ENCODE measurements at places on chromosomes 5 and 9.

GRCh38 chr9:92360083-92360482 is 34.3 kb downstream of the CENPP start:
- DNase-seq, result no peak

- DNase-seq, result no peak
Observed at GRCh38 chr5:22651355-22651754, 201.8 kb downstream of the CDH12 start.

GRCh38 chr5:150305557-150305956 is 2.9 kb upstream of the ARSI start:
- no peak for DNase-seq

- peak; percentile 19 for DNase-seq
Observed at GRCh38 chr9:22452415-22453010, 5.9 kb downstream of the DMRTA1 start.

- DNase-seq, result no peak
Observed at GRCh38 chr5:113748403-113748802, 234.9 kb downstream of the YTHDC2 start.

GRCh38 chr9:80326105-80326504 is 754.3 kb downstream of the TLE4 start:
- no peak for DNase-seq

DNA sequence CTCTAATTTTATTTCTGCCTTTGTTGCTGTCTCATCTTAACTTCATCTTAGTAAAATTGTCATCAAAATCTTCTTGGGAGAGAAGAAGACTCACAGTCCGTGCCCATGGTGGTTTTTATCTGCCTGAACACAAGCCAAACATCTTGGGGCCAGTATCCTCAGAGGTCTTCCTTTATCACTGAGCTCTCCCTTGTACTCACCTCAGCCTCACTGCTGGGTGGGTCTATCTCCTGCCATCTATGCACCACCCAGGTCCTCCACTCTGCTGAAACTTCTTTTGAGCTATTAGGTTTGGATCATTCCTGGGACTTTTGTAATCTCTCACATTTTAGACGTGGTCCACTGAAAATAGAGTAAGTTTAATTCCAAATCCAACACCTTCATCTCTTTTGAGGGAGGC is 116.3 kb upstream of the EPB41L4A start:
- no peak for DNase-seq

- no peak for DNase-seq
Observed at GRCh38 chr5:76938177-76938576, 14.7 kb upstream of the CRHBP start.

DNA sequence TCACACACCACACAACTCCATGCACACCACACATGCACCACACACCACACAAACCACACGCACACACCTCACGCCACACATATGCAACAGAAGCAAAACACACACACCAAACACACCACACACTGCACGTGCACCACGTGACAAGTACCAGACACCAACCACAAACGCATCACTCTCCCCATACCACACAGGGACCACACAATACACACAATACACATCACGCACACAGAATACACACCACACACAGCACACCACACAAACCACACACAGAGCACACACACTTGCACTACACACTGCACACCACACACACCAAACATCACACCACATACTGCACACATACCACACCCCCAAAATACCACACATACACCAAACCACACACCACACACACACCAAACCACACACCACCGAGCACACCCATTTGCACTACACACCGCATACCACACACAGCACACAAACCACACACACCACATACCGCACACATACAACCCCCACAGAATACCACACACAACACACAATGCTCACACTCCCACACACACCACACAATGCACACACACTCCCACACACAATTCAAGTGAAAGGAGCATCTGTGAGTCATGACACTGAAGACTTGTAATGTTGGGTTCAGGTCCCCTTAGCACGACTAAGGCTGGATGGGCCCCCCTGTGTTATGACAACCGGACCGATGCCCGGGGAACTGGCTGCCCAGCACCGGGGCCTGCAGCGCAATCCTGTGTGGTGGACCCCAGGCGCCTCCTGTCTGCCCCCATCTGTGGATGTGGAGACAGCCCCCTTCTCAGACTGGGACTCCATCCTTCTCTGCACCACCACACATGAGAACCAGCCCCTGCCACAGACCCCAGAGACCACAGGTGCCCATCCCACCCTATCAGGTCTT is 6.0 kb upstream of the ZDHHC11 start:
- no peak for DNase-seq

DNA sequence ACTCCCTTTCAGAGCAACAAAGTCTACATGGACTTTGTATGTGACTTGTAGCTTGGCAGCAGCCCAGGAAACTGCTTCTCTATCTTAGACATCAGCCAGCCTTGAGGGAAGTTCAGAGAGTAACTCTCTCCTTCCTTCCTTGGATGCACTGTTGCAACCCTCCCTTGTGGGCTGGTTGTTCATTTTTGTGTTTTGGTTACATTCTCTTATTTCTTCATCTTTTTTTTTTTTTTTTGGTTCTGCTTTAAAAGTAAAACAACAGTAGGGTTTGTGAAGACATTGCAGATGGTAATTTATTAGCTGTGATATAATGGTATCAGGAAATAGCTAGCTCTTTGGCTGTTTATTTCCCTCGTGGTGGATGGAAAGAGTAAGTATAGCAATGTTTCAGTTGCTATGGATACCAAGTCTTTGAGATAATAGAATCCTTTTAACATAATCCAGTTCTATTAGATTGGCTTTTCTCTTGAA is 97.9 kb upstream of the MAMDC2 start:
- DNase-seq, result no peak

DNA sequence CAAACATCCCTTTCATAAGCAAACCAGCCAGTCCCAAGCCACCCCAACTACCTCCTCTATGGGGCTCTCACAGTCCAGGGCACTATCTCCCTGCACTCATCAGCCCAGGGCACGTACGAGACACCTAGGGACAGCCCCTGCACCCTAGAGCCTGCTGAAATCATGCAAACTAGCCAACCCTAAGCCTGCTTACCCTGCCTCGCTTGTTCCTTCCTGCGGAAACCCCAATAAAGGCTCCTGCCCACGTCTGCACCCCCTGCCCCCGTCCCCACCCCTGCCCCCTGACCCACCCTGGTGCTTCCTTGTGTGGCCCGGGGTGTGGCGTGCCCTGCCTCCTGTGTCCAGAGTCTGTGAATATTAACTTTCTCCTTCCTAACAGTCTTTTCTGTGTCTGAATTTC is 135.9 kb downstream of the GADD45G start:
- DNase-seq, result no peak

GRCh38 chr5:135458921-135459331 is 6.8 kb upstream of the TIFAB start:
- no peak for DNase-seq

GRCh38 chr9:100131216-100131615 is 32.2 kb downstream of the INVS start:
- DNase-seq, result no peak

DNA sequence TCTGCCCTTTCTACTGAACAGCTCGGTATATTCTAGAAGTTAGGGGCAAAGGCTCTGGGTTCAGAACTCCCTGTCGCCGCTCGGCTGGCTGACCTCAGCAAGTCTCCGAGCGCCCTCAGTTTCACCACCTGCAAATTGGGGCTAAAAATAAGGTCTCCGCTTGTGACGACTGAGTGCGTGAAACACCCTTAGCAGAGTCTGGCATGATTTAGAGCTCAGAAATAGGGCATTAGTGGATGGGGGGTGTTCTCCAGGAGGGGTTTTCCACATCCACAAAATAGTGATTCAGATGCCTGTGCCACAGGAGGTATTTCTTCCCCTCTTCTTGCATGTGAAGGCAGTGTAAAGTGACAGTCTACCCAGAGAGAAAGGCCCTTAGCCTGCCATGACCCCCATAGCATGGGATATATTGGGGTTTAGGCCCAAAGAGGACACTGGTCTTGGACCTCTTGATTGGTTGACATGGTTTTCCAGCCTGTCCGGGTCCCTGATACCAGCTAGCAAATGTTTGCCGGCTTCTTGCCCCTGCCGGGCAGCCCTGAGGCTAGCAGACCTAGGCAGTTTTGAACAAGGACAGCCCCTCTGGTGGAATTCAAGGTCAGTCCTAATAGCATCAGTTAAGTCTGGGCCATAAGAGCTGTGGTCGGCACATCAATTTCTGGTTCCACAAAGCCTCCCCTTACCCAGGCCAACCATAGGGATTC is 1.4 kb downstream of the ERGIC1 start:
- DNase-seq, result no peak

GRCh38 chr9:137306850-137307254 is 4.8 kb upstream of the NRARP start:
- DNase-seq, result no peak

- no peak for DNase-seq
Observed at GRCh38 chr5:148965511-148966265, 97.2 kb downstream of the SH3TC2 start.

DNA sequence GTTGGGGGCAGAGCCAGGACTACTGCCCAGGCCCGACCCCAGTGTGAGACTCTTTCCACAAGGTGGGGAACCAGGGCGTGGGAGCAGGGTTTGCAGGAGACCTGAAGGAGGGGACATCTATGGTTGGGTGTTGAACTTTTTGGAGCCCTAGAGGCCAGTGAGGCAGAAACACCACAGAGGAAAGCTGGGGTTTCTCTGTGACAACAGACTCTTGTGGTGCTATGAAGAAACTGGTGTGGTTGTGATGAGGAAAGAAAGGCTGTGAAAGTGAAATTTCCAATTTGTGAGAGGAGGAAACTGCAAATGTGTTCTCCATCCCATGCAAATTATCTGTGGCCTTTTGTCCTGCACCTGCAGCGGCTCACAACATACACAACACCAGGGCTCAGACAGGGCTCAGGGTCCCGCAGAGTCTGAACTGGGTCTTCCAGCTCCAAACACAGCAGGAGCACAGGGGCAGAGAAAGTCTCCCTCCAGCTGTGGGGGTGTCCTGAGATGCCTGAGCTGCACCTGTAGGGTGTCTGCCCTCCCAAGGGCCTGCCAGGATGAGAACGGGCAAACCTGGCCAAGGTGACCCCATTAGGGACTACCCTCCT is 51.4 kb upstream of the GRHPR start:
- no peak for DNase-seq

- DNase-seq, result no peak
Observed at GRCh38 chr9:28207657-28208056, 634.4 kb upstream of the C9orf72 start.

- no peak for DNase-seq
Observed at GRCh38 chr5:138833726-138834480, 41.2 kb downstream of the LRRTM2 start.

DNA sequence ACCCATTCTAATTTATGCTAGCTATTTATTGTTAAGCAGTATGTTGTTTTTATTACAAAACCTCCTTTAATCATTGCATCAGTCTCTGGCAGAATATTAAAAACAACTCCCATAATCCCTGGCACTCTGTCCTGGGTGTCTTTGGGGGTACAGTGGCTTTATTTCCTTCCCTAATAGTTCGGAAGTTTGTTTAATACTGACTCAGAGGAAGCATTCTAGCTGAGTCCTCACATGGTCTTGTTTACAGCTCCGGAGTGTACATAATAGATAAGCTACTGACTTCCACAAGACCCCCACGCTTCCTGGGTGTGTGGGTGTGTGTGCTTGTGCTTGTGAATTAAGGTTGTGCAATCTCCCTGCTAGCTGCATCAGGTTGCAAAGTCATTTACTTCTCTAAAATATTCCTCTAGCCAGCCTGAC is 149.8 kb upstream of the CDKN2B start:
- no peak for DNase-seq

GRCh38 chr5:167573370-167574127 is 717.9 kb upstream of the WWC1 start:
- no peak for DNase-seq

DNA sequence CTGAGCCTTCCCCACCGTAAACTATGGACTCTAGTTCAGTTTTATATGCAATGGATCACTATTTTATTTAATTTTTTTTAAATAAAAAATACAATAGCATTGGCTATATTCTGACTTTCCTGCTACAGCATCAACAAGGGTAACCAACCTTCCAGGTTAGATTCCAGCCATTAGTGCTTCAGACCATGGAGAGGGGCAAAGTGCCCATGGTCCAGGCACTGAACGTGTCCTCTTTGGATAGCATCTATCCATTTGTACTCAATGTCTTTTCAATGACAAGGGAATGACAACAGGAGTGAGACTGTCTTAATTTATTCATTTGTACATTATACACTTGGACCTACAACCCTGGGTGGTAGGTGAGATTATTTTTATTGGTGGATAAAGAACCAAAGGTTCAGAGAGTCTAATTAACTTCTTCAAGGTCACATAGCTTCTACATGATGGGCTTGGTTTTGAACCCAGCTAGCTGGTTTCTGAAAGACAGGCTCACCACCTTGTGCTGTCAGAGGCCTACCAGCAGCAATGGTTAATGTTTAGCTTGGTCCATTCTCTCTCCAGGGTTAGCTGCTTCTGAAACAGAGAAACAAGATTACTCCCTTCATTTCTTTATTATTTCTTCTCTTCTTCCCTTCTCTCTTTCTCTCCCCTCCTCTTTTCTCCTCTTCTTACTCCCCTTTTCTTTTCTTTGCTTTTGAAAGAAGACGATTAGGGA is 11.5 kb downstream of the TMEM171 start:
- no peak for DNase-seq

DNA sequence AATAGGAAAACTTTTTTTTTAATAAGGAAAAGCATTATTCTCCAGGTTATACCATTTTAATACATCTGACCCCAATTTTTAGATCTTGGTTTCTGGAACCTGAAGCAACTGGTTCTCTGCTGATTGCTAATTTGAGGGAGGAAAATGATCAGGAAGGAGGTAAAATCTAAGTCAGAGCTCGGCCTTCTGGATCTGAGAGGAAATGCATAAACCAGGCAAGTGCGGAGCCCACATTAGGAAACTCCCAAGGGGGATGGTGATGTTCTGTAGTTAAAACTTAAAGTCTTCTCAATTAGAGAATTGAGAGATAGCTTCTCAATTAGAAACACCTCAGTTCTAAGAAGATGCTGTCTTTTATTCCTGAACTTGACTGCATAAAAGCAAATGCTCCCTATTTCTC is 113.5 kb downstream of the TSSK1B start:
- no peak for DNase-seq

GRCh38 chr9:70988551-70988950 is 132.9 kb downstream of the TRPM3 start:
- no peak for DNase-seq

- DNase-seq, result no peak
Observed at GRCh38 chr5:105503950-105504349, 1941.4 kb upstream of the NUDT12 start.

DNA sequence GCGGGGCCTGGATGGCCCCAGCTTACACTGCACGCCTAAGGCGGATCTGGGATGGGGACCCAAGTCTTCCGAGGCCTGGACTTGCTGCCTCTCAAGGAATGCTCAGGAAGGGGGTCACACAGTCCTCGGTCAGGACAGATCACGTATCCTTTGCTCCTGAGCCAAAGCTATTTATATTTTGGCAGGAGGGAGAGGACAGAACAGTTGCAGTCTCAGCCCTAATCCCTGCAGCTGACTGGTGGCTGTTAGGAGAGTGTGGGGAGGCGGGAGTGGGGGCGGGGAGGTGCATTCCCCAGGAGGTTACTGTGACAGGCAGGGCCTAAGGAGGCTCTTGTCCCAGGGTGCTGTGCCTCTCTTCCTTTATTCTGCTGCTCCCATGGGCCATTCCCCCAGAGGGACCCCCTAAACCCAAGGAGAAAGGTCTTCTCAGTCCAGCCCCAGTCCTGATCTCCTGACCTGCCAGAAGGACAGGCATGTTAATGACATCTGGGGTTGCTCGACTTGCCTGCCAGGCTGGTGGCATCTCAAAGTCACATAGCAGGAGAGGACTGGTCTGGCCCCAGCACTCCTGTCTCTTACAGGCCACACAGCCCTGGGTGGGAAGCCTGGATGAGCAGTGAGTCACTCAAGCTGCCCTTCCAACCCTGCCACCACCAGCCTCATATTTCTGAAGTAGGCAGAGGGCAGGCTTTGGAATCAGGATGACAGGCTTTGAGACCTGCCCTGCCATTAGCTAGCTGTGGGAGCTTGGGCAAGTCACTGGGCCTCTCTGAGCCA is 51.9 kb downstream of the COL27A1 start:
- no peak for DNase-seq

All from stimulated activated CD8-positive, alpha-beta memory T cell treated with anti-CD3 and anti-CD28 coated beads, Interleukin-4, amount 100 ng/mL, for 24 hours (primary cell).